RWPE1 (cell line): ENCODE measurements at places on chromosomes 6 and 20.

GRCh38 chr20:18851629-18852028, 38.0 kb downstream of the SCP2D1 start:
- no peak for DNase-seq

GRCh38 chr20:58967652-58968429, 13.2 kb upstream of the NELFCD start:
- no peak for DNase-seq

GRCh38 chr6:124879110-124879991, 82.9 kb upstream of the RNF217 start:
- DNase-seq, result no peak

DNA sequence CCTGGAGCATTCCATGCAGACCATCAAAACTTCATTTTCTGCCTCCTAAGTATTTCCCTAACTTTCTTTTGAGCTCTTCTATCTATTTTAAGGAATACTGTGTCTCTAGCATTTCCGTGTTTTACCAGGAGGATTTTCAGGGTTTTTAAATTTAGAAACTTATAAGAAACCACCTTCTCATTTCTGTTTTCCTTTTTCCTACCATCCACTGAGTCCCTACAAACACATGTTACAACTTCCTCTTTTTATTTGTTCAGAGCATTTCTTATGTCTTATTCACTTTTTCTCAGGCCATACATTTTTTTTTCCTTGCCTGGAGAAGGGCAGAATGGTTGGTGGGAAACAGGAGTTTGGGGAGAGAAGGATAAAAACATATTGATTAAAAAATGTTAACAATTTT, 130.0 kb upstream of the BMP5 start:
- DNase-seq, result no peak

DNA sequence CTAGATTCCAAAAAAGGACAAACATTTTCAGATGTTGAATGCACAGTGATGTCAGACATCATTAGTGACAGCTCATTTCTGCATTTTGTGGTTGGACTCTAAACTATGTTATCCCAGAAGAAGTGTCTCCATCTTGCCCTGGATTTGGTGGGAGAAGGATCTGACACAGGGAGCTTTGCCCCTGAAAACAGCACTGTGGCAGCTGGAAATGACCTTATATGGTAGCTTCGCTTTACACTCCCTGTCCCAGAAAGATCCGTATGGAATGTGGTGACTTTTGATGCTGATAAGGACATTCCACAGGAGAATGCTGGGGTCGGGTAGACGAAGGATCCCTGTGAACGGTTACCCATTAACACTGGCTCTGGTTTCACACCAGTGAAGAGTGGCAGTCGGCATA, 87.2 kb upstream of the EDN1 start:
- DNase-seq, result no peak

GRCh38 chr6:124869416-124869815, 92.8 kb upstream of the RNF217 start:
- DNase-seq, result no peak

GRCh38 chr6:35214869-35215664, 1.3 kb downstream of the SCUBE3 start:
- DNase-seq, result no peak

GRCh38 chr6:82953871-82954270, 111.8 kb downstream of the UBE3D start:
- DNase-seq, result no peak

GRCh38 chr6:46876126-46876525, 45.6 kb downstream of the ADGRF5 start:
- DNase-seq, result peak; percentile 92

DNA sequence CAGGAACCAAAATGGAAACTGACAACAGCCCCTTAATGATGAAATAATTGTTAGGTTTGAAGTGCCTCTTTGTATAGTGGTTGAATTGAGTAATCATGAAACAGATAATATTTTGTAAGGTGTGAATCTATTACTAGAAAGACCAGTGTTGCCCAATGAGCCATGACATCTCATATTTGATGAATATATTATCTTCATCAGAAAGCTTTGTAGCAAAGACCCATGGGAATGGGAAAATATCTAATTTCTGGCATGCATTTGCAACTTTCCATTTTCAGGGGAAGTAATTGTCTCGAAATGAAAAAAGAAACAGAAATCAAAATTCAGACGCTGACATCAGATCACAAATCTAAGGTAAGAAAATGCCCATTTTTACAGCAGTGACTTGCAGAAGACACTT, 57.3 kb upstream of the LAMP5 start:
- DNase-seq, result no peak

GRCh38 chr6:17423026-17423425, 29.6 kb downstream of the CAP2 start:
- no peak for DNase-seq

GRCh38 chr6:27129917-27130316, 117.6 kb upstream of the PRSS16 start:
- DNase-seq, result no peak

- DNase-seq, result no peak
These were observed 150.8 kb upstream of the TAB2 start for GRCh38 chr6:149166747-149167146.

DNA sequence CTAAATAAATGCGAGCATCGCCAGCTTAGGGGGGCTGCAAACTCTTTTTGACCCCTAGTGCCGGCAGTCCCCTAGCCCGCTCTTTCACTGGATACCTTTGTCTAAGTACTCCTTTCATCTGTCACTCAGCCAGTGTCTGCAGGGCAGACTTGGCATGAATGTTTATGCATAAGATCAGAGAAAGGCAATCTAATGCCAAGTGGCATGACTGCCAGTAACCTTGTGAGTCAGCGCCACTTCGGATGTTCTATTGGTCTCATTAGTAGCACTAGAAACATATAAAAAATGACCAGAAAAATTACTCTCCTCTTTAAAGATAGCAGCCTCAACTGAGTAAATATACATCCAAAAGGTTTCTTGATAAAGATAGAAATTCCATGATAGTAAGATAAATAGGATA, 192.2 kb downstream of the TBC1D32 start:
- no peak for DNase-seq

DNA sequence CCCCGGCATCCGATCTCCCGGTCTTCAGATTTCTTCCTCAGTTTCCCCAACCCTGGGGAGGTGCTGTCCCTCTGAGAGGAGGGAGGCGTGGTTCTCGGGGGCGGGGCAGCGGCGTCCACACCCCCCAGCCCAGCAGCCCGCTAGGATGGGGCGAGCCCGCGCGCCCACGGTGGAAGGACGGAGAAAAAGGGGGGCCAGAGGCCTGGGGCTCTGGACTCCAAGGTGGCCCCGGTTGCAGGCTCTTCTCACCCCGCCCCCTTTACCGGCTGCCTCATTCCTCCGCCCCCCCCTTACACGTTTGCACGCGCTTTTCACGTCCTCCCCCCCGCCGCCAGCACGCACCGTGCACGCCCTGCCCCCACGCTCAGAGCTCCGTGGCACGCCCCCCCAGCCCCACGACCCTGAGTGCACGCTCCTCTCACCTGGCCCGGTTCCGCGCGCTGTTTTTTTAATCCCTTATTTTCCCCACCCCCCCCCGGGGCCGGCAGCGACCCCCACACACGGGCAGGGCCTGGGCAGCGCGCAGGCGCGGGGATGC, 402 bp downstream of the ZBTB12 start:
- DNase-seq, result peak; percentile 48

DNA sequence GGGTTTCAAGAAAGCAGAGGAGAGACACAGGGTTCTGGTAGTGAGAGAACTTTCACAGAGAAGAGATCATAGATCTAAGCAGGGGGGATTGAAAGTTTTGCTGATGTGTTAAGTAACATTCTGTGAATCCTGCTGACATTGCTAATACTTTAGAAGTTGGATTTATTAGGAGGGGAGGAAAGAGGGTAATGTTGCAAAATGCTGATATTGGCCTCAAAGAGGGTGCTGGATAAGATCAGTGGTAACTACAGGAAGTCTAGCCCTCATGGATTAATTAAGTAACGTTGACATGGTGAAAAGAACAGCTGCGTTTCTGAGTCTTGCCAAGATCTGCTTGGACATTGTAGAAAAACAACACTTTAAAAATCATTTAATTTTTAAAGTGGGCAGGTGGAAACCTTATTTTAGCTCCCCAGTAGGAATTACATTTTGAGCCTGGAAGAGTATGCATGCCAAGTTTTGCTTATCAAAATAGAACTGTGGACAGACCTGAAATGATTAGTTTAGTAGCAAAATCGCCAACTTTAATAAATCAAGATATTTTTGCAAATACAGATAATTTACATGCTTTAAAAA, 606.0 kb upstream of the HTR1E start:
- DNase-seq, result no peak

GRCh38 chr6:48695872-48696271, 584.9 kb upstream of the PTCHD4 start:
- DNase-seq, result no peak

DNA sequence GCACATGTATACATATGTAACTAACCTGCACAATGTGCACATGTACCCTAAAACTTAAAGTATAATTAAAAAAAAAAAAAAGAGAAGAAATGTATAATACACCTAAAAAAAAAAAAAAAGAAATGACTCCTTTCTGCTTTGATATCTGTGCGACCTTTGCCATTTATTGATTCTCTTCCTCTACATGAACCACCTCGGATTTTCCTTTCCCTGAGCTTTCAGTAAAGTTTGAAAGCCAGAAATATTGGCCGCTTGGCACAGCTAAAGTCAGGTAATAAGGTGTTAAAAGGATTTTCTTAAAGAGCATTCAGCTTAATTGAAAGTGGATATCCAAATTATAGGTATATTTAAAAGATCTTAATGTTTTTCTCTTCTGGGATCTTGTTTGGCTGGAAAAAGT, 12.6 kb upstream of the ASCC3 start:
- DNase-seq, result no peak

DNA sequence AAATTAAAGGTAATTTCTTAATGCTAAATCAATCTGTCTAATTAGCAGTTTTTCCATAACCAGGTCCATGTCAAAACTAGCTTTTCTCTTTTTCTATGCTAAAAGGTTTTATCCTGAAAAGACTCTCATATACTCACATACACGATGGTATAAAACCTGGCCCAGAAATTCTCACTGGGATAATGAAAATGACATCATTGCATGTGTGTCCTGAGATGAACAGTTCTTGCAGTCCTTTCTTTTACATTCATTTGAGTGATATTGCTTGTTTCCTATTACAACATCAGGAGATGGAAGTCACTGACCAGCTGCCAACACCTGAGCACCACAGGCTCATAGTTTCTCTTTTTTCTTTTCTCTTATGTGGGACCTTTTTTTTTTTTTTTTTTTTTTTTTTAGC, 7.9 kb upstream of the PRELID3B start:
- DNase-seq, result no peak

- no peak for DNase-seq
These were observed 63.4 kb downstream of the QRSL1 start for GRCh38 chr6:106692819-106693208.

DNA sequence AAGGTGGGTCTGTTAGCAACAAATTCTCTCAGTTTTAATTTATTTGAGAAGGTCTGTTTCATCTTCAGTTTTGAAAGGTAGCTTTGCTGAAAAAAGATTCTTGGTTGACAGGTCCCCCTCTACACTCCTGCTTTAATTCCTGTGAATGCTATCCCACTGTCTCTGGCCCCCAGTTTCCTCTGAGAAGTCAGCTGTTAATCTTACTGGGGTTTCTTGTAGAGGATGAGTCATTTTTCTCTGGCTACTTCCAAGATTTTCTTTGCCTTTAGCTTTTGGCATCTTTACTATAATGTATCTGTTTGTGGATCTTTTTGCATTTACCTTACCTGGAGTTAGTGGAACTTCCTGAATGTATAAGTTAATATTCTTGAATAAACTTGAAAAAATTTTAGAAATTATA, 122.7 kb downstream of the MMS22L start:
- DNase-seq, result no peak

DNA sequence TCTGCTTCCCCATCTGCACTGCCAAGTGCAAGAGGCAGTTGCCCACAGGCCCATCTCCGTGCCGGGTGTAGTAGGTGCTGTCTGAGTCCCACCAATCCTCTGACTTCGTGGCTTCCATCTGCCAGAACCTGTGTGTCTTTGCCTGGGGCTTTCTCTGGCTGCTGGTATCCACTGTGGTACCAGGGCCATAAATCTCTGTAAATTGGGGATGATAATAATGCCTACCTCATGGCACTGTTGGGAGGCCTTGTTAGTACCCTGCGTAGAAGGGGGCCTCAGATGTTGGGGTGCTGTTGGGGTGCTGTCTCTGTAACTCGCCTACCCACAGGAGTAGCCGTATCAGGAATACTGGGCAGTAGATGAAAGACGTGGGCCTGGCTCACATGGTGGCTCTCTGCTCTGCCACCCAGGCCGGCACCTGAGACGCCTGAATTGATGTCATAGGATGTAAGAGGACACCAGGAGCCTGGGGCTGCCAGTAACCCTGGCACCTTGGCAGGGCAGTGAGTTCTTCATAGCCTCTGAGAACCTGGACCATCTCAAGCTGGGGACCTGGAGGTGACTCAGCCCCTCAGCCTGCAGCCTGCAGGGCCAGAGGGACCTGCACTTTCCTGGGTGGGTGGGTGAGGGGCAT, 94.1 kb upstream of the RNF24 start:
- DNase-seq, result no peak

DNA sequence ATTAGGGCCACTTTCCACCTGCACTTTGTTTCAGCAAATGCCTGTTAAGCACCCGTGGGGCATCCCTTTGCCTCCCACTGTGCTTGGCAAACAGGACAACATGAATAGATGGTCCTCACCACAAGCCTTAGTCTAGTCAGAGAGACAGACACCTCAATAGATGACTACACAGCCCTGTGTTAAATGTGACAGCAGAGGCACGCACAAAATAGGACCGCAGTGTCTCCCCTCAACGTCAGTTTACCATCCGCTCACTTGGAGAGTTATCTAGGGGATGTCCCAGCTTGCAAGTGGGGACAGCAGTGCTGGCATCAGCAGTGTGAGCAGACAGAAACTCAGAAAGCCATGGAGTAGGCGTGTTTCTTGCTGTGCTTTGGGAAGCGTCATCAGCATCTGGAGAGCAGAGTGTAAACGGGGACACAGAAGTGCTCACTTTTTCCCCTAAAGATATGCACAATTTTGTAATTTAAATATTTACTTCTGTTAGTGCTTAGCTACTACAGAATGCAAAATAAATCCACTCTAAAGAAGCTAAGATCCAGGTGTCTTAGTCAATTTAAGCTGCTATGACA, 66.0 kb upstream of the TXNDC5 start:
- DNase-seq, result no peak

DNA sequence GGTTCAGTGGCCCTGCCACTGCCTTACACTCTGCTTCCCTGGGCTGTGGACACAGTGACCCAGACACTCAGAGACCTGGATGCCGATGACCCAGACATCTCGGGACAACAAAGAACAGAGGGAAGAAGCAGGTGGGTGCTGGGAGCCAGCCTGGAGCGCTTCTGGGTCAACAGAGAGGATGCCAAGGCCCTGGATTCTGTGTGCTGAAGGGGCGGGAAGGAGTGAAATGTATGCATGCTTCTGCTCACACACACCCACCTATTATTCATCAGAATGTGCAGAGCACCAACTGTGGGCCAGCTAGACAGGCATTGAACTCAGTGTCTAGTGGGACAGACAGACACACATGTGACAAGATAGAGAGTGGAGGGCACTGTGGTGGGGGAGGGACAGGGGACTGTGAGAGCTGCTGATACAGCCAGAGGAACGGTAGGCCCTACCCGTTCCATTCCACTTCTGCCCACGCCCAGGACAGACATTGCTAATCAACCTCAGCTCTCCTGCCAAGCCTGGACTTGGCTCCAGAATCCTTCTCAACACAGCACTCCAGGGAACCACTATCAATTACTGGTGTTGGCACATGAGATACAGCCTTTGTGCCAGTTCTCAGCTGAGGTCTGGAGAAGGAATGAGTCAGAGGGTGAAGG, 20.2 kb downstream of the KCNK15 start:
- peak; percentile 36 for DNase-seq
